ENCODE measurements at places on chromosomes 3 and 15.

GRCh38 chr3:172710664-172711453, at the start of gene NCEH1:
Gene NCEH1, minus strand, starts transcription at chr3:172711067. Its CDS starts 83 bp downstream, at chr3:172710984.
- peak; percentile 84 for DNase-seq

GRCh38 chr3:69235882-69236281, 113.5 kb upstream of the LMOD3 start:
- DNase-seq: no peak

- DNase-seq: no peak
These were observed 18.1 kb upstream of the ZSCAN2 start for GRCh38 chr15:84582583-84583157.

DNA sequence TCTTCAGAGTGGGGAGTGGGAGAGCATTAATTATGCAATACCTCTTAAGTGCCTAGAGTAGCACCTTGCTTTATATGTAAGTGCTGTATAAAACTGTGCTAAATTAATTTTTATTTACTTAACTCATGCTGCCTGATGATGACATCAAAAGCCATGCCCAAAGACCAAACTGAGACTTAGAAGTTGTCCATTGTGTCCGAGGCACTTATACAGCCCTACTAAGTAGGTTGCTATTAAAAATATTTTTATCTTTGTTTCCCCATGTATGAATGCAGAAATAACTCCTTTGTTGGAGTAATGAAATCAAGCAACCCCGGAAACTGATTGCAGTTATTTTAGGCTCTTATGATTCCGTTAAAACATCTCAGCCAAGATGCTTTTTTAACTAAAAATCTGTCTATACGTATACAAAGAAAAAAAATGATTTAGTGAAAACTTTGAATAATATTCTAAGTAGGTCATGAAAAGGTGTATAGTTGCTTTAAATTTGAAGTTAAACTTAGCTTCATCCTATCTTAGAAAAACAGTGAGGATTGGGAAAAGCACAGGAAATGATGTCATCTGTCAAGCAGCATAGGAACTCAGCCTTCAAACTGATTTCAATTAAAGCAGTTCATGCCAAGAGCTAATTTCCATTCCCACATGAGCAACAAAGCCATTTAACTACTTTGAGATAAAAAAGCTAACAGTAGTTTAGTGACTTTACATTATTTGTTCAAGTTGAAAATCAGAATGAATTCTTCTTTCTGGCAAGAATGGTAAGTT, 43.0 kb downstream of the FBN1 start:
- no peak for DNase-seq

DNA sequence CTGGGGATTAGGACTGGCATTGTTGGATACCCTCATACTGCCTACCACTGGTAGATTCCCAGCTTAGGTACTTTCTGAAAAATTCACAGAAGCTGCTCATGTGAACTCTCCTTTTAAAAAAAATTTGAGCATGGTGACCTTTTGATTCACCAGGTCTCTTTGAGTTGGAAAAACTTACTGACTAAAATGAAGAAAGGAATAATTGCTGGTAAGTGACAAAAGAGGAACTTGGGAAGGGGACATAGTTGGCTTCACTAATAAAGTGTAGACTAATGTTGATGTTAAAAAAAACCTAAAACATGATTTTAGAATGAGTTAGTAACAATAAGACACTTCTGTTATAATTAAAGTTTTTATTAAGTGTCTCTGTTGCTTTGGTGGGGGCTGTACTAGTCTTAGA, 8.6 kb downstream of the VPS8 start:
- DNase-seq: no peak

DNA sequence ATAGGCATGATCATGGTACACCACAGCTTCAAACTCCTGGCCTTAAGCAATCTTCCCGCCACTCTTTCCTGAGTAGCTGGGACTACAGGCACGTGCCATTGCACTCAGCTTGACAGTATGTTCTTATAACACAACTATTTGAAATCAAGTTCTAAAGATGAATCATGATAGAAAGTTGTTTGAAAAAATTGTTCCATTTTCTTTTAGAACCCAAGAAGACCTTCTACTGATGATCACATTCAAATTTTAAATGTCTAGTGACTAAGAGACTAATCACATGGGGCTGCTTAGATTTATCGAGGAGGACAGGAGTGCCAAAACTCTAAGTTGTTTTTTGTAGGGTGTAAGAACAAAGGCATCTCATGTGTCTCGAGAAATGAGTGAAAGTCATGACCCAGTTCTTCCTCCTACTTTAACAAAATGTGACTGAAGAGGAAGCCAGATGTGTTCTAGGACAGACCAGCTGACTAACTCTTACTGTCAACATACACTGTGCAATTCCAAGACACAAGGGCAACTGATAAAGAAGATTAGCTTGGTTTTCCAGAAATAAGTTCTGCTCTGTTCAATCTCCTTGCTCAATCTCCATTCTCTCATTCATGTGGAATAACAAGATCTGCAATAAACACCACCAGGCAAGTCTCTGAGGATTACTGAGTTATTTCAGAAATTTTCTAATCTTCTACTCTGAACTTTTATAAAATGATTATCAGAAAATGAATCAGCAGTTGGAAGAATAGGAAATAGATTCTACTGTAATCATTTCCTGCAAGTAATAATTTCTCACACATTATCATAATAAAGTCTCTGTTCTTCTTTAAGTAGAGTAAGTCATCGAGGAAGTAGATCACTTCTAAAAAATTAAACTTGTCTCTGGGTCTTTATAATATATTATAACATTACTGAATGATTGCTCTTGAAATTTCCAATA, 122.6 kb upstream of the CCNL1 start:
- no peak for DNase-seq

DNA sequence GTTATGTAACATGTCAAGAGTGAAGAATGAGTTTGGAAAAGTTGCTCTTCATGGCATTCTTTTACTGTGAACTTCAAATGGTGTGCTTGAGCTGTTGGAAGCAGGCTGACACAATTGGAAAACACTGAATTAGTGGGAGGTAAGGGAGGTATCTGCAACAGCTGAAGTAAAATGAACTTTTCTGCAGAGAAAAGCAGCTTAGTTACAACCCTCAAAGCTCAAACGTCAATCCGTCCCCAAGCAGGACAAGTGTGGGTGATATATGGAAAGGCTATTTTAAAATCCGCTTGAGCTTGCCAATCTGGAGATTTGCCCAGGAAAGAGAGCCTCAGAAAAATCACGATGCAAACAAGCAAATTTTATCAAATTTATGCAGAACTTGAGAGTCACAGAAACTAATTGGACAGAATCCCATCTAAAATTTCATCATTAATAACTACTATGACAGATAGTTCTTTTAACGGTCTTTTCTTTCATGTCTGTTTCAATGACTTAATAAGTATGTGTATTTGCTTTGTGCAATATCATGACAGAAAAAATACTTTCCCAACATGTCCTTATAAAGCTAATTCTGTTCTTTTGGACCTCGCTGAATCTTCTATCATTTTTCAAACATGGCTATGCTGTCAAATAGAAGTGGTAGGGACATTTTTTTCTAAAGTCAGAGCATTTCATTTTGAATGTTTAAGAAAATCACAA, 266.6 kb upstream of the SLITRK3 start:
- no peak for DNase-seq

GRCh38 chr3:123054931-123055330, 11.9 kb upstream of the PDIA5 start:
- no peak for DNase-seq

- no peak for DNase-seq
These were observed 478.4 kb upstream of the THBS1 start for GRCh38 chr15:39102431-39102830.

DNA sequence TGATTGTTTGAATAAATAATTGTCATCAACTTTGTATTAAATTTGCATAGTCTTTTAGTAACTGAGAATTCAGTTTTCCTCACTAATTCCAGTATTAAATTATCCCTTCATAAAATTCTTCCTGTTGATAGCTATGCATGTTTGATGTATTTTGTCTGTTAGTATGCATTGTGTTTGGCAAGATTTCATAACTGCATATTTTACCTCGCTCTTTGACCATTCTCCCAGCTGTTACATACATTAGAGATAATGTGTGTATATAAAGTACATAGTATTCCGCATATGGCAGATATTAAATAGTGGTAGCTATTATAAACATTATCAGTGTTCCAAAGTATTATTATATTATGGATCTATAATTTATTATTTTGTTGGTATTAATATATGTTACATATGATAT, 10.6 kb upstream of the NFKBIZ start:
- no peak for DNase-seq

GRCh38 chr15:48557335-48557734, 88.2 kb downstream of the FBN1 start:
- no peak for DNase-seq

GRCh38 chr15:44385344-44385942, 42.0 kb upstream of the CTDSPL2 start:
- no peak for DNase-seq

DNA sequence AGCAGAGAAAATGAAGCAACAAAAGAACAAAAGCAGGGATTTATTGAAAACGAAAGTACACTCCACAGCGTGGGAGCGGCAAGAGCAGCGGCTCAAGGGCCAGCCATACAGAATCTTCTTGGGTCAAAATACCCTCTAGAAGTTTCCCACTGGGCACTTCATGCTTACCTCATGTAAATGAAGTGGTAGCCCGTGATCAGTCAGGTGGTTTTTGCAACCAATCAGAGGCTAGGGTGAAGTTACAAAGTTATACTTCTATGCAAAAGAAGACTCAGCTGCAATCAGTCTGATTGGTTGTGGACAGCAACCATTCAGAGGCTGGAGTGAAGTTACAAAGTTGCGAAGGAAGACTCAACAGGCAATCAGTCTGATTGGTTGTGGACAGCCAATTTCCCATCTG, 37.8 kb upstream of the TRH start:
- peak; percentile 16 for DNase-seq

DNA sequence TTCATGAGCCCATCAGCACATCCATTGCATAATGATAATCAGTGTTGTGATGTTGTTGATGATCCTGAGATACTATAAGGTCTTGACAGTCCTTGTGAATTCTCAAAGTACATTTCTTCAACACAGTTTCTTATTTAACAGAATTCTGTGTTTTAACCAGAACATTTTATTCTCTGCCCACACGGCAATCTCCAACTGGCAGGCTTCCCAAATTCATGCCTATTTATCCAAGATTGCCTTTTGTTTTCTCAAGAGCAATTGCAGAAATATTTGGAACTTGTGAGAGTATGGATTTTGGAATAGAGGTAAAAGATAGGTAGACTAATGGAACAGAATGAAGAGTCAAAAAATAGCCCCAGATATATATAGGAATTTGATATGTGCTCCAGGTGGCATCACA, 116.0 kb downstream of the UACA start:
- DNase-seq: no peak

DNA sequence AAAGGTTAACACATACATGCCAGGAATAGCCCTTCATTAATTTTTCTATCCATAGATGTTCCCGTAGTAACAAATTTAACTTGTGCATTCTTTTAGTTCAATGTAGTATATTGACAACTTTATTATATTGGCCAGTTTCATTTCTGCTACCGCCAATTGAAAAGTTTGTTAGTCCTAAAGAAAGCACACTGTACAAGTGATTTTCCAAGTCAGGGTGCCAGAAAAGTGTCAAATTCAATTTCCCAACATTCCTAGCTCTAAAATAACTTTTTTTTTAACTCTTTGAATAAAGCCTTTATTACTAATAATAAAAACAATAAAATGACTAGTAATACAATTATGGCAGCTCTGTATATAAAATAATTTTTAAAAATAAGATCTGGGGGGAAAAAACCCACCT, 68.9 kb downstream of the IMPG2 start:
- DNase-seq: no peak

DNA sequence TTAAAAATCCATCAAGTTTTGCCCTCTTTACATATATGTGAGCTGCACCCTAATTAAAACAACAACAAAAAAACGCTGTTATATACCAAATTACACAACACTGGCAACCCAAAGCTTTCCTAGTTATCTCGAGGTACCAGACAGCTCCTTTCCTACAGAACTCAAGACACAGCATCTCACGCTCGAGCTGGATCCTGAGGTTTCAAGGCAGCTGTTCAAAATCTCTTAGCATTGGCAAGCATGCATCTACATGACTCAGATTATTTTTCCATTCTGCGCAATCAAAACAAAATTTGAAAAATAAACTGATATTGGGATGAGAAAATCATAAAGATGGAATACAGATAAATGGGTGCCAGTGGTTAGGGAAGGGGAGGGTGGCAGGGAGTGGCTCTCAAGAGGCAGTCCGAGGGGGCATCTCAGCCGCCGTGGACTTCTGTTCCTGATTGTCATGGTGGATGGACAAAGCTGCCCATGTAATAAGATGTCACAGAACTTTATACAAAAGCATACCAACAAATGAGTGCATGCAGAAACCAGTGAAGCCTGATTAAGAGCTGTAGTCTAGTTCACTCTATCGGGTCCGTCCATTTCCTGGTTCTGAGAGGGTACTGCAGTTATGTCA, 91.5 kb downstream of the ADAMTS17 start:
- no peak for DNase-seq

- DNase-seq: no peak
These were observed 1122.0 kb downstream of the ROBO1 start for GRCh38 chr3:78645628-78646310.

GRCh38 chr3:94082391-94082937, 19.6 kb downstream of the NSUN3 start:
- DNase-seq: no peak

GRCh38 chr3:15428539-15428938, 1.1 kb downstream of the EAF1 start:
- DNase-seq: peak; percentile 56

- DNase-seq: no peak
These were observed 530.6 kb upstream of the IL12A start for GRCh38 chr3:159458010-159458409.

- no peak for DNase-seq
These were observed 74.1 kb upstream of the MELTF start for GRCh38 chr3:197103766-197104165.

- DNase-seq: no peak
These were observed 25.0 kb downstream of the CD86 start for GRCh38 chr3:122080207-122080587.

GRCh38 chr3:160837394-160837980, 81.5 kb downstream of the PPM1L start:
- peak; percentile 1 for DNase-seq

DNA sequence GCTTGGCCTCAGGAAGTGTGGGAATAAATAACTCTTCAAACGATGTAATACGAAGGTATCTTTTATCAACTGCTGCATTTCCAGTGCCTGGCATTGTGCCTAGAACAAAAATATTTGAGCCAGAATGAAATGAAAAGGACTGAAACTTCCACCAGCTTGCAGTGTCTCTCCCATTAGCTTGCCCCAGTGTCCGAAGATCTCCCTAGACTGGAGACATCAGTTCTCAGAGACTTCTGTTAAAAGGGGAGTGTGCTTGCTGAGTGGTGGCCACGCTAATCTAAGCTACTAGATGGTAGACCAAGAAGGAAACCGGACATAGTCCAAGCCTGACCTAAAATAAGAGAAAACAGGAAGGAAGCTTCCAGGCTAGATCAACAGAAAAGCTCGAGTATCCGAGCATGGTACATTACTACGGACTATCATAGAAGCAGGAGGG, 28.6 kb downstream of the KCNAB1 start:
- DNase-seq: no peak

- no peak for DNase-seq
These were observed 60.8 kb upstream of the HES1 start for GRCh38 chr3:194075088-194075615.

- DNase-seq: no peak
These were observed 33.0 kb downstream of the DENND6A start for GRCh38 chr3:57659806-57660439.
